ENCODE measurements at places on chromosomes 1 and 21.

DNA sequence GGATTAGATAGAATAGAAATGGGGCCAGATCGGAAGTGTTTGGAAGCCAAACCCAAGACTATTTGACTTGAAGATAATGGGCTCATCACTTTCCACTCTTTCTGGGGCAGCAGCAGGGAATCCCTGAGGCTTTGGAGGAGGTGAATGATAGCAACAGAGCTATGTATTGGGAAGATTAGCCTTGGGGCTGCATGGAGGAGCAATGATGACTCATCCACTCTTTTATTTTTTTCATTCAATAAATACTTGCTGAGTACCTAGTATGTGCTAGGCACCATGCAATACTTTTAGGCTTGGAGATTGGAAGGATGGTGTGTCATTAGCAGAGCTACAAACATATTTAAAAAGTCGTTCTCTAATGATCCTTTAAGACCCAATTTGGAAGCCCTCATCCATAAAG is 166.9 kb upstream of the FOXD3 start:
- no peak for DNase-seq

DNA sequence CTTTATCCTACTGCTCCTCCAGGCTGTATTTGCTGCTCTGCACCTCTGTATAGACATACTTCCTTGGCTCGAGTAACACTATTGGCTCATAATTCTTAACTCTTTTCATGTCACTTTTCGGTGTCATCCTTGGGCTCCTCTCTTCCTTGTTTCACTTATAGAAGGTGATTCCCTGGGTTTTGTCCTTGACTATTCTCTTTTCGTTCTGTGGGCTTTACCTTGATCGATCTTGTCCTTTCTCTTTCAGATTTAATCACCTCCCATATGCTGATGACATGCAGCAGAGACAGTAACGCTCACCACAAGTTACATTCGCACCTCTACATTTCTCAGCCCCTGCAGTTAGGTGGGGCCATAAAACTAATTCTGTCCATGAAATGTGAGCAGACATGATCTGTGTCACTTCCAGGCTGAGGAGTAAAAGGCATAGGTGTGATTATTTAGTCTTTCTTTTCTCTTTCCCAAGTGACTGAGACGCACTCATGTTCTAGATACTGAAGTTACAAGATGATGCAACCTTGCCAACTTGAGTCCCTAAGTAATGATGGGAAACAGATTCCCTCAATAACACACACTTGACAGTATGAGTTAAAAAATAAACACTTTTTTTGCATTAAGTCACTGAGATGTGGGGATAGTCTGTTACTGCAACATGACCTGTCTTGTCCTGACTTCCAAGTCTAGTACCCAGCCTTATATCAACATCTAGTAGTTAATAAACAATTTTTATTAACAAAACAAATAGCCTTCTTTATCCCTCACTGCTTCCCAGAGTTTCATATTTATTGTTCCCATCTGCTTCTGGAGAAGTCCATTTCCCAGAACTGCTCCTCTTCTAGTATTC is 49.9 kb upstream of the HAO2 start:
- DNase-seq = no peak

DNA sequence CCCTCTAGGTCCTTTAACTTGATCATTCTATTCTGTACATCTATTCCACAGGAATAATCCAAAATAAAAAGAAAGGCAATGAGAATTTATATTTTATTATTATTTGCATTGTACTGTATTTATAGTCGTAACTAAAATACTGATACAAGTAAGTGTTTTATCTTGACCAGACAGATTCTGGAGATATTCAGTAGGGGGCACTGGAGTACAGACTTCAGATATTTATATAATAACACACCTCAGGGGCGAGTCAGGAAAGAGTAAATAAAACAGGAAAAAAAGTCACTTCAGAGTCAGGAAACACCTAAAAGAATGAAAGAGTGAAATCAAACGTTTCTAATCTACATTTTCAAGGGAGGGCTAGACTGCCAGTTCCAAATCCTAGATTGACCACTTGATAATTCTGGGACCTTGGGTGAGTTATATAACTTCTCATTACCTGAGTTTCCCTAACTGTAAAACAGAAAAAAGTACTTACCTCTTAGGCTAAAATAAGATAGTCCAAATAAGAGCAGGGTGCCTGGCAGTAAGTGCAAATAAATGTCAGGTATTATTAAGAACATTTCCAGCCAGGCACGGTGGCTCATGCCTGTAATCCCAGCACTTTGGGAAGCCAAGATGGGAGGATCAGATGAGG is 31.1 kb upstream of the MTF1 start:
- no peak for DNase-seq

- DNase-seq = no peak
Observed at GRCh38 chr1:93853940-93854339, 25.1 kb downstream of the DNTTIP2 start.

GRCh38 chr1:220990427-220991339 is 111.4 kb downstream of the HLX start:
- no peak for DNase-seq

- DNase-seq = no peak
Observed at GRCh38 chr1:237154157-237154556, 112.2 kb downstream of the RYR2 start.

DNA sequence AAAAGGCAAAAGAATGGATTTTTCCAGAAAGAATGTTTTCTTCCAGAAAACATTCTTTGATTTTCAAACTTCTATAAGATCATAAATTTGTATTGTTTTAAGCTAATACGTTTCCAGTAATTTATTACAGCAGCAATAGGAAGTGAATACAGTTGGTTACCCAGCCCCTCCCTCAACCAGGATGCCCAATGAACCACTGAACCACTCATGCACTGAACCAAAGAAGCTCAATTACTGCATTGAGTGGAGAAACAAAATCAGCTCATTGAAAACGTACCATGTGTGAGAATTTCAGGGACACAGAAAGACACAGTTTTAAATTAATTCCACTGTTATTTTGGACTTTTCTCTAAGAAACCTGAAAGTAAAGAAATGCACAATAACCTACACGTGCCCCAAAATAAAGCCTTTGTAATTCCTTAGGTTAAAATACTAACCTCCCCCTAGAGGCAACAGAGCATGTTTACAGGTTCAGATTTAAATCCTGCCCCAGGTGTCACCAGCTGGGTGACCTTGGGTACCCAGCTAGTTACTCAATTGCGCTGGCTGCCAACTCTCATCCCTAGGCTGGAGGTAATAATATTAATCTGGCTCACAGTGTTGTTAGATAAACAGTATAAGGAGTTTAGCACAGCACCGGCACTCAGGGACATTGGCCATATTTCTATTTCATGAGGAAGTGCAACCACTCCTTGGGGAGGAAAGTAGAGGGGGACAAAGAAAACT is 111.7 kb downstream of the NMNAT2 start:
- DNase-seq = no peak
